ENCODE measurements at places on chromosomes 5 and 9.

GRCh38 chr5:110414360-110414759 lies 312.1 kb downstream of the TMEM232 start:
- DNase-seq: no peak

GRCh38 chr5:102536323-102536928 lies 37.6 kb upstream of the SLCO6A1 start:
- no peak for DNase-seq

GRCh38 chr9:118170032-118170955 lies 466.1 kb downstream of the TLR4 start:
- no peak for DNase-seq

- DNase-seq: no peak
These were observed 28.1 kb downstream of the ADGRD2 start for GRCh38 chr9:124478354-124478753.

- no peak for DNase-seq
These were observed 217.0 kb downstream of the FBXL7 start for GRCh38 chr5:15717001-15717400.

DNA sequence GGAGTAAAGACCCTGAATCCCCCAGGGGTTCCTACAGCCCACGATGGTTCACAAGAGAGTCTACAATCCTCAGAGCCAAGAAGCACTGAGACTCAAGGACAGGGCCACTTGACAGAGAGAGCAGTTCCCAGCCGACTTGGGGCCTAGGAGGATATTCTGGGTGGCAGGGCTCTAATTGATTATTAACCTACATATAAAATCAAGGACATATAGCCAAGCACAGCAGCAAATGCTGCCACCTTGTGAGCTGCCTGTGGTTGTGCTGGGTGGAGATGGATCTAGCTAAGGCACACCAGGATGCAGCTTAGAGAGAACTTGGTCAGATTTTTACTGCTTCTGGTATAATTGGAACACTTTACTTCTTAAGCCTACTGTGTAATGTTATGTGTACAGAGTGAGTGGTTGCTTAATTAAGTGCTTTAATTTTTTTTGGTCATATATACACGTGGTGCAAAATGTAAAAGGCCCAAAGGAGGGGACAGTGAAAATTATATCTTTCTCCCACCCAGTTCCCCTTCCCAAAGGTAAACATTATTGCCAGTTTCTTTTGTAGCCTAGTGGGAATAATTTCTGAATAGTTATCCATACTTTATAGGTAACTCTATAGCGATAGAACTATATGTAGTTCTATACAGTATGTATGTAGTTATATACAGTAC lies 78.8 kb downstream of the F2RL2 start:
- no peak for DNase-seq

DNA sequence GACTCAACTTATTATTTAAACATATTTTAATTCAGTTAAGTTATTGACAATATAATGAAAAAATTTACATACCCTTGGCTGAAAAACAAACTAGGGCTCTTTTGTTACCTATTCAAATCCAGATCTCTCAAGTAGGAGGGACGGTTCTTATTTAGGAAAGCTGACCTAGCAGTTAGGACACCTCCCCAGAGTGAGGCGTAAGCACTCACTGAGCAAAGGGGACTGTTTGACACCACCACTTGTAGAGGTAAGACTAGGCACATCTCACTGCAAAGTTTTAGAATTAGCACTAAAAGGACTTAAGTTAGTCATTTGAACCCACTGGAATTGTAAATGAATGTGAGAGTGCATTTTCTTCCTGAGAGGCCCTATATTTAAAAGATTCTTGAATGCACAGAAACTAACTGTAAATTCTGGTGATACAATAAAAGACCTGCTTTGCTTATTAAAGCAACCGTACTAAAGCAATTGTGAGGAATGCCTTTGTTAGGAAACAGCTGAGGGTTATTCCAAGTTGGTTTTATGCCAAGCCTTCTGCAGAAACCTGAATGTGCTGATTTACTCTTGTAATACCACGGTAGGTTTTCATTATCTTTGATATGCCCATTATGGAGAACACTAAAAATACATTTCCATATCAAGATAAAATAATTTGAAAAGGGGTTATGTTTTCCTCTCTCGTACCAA lies 16.2 kb downstream of the HACD4 start:
- DNase-seq: no peak

- DNase-seq: no peak
These were observed 4.1 kb upstream of the PRDM6 start for GRCh38 chr5:123084730-123085605.

GRCh38 chr5:137684761-137685160 lies 51.1 kb downstream of the KLHL3 start:
- DNase-seq: no peak

DNA sequence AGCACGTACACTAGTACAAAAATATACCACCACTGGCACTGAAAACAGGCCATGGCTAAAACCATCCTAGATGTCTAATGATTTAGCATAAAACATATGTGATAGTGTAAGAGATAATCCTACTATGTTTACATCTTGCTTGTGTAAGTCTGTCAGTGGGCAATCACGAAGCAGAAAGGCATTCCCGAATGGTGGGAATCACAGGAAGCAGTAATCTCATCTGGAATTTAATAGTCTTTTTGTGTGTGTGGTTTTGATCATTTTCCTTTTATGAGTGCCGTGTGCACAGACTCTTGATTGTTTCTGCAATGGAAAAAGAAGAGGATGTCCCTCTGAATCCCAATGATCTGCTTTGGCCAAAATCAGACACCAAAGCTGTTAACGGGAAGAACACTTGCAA lies 200.5 kb downstream of the EBF1 start:
- DNase-seq: no peak

DNA sequence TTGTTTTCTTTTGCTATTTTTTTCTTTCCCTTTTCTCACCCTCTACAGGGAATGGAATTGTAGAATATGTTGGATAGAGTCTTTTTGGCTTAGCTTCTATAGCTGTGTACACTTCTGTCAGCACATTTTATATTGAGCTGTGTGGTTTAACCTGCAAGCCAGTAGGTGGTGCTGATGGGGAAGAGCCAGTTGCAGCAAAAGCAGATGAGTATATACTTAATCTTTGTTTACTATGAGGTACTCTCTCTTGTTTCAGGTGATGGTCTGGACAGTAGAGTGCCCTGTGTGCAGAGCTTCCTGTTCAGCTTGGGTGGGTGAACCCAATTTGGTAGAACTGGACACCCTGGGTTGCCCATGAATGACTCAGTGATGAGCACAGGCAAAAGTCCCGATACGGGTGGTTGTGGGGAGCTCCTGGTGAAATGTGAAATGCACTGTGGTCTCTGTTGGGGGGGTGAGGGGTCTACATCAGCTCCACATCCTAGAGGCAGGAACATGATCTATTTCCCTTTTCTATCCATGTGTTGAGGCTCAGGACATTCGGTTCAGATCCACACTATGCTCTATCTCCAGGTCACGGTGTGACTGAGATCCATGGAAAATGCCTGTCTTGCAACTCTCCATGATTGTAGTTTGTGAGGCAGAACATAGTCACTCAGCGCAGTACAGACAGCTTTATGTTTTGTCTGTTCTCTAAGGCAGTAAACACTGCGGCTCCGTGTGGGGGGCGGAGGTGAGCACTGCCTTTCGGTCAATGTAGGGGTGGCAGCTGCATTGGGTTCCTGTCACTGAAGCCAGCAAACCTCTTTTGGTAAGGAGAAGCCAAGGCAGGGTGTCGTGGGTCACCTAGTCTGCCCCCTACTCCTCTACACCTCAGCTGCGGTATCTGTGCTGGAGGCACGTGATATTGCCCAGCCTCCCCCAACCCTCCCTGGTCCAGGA lies 353.2 kb downstream of the PRR16 start:
- no peak for DNase-seq

DNA sequence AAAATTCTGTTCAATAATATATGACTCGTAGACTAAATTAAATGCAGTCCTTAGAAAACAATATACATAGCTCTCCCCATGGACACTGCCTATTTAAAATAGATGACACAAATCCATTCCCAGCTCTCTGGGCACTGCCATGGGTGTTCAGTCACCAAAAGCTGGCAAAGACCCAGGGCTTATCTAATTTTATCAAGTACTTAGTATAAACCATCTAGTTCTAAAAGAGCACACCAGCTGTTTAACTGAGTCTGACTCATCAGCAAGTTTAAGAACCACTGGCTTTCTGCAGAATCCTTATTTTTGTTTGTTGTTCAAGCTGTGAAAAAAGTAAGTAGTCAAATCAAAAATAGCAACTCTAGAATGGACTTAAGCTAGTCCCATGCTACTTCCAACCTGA lies 107.6 kb downstream of the PLPP1 start:
- no peak for DNase-seq

- DNase-seq: peak; percentile 10
These were observed 18.6 kb upstream of the ZNF366 start for GRCh38 chr5:72525816-72526215.

- no peak for DNase-seq
These were observed 4.2 kb upstream of the UNC5A start for GRCh38 chr5:176806137-176806536.

- DNase-seq: no peak
These were observed 214.0 kb downstream of the MCTP1 start for GRCh38 chr5:95070866-95071265.

DNA sequence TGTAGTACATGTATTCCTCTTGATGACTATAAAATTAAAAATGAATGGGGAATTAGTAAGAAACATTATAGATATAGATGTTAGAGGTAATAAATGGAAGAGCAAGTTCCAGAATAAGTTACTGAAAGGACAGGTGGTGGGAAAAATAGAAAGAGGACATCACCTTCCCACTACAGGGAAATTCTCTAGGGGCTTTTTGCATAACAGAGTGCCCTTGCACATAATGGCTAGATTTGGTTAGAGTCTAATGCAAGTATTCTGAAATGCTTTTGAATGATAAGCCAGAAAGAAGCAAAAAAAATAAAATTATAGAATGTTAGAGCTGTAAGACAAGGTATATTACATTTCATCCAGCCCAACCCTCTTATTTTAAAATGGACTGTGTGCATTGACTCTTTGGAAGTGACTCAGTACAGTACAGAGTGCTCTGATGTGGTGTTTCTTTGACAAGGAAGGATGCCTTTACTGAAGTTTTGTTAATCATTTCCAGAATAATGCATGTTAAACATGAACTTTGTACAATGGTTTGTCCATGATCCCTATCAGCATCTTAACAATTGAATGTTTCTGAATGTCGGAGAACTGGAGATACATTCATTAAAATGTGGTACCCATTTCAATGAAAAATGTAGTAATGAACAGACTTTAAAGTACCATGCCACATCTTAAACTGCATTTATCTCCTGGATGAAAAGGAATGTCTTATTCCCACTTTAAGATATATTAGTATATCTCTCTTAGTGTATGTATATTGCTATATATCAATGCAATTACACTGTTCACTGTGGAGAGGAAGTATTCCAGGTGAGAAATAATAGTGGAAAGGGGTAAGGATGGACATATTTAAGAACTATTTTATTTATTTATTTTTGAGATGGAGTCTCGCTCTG lies 391.1 kb downstream of the ADGRV1 start:
- no peak for DNase-seq
